ENCODE measurements at places on chromosomes 5 and 9.

GRCh38 chr5:128143911-128144310, 60.3 kb downstream of the SLC12A2 start:
- DNase-seq: no peak

GRCh38 chr5:113719549-113719948, 206.1 kb downstream of the YTHDC2 start:
- no peak for DNase-seq

- no peak for DNase-seq
Observed at GRCh38 chr5:55894135-55894534, 43.0 kb downstream of the IL31RA start.

GRCh38 chr9:33684831-33685230, 110.5 kb upstream of the PRSS3 start:
- no peak for DNase-seq

GRCh38 chr5:152061095-152061494, 136.4 kb upstream of the GLRA1 start:
- no peak for DNase-seq

- DNase-seq: peak; percentile 98
Observed at GRCh38 chr9:12813960-12814876, 39.4 kb downstream of the LURAP1L start.

GRCh38 chr9:28120184-28120583, 546.9 kb upstream of the C9orf72 start:
- DNase-seq: no peak

- no peak for DNase-seq
Observed at GRCh38 chr5:10703676-10704075, 57.4 kb downstream of the DAP start.

DNA sequence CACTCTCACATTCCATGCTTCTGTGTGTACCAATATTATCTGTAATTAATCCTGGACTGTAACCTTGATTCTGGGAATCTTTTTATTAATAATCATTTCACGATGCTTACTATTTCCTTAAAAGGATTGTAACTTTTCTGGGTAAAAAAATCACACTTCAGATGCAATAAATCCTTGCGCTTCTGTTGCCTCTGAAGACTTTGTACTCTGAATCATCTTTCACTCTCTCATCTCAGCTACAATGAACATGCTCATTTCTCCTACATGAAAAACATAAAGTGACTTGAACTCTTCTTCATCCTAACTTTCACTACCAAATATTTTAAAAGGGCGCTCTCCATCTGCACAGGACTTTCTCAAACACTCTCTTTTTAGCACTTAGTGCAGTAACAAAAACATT, 50.0 kb downstream of the GDA start:
- no peak for DNase-seq

- no peak for DNase-seq
Observed at GRCh38 chr9:8070779-8071444, 271.3 kb upstream of the DMAC1 start.

- DNase-seq: no peak
Observed at GRCh38 chr9:136664000-136664915, 1.5 kb downstream of the EGFL7 start.

DNA sequence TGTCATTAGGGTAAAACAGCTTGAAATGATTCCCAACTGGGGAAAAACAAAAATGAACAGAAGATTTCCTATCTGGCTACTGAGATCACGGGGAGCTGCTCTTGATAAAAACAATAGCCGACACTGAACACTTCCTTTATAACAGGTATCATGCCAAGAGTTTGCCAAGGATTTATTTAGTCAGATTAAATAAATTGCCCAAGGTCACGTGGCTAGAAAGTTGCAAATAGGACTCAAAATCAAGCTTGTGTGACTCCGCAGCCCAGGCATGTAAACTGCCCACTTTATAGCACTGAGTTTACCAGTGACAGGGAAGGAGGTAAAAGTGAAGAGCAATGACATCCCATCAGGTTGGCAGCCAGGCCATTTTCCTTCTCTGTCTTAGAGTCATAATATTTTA, 120.7 kb upstream of the ZNF618 start:
- DNase-seq: no peak

GRCh38 chr5:2200261-2200950, 317.7 kb upstream of the IRX4 start:
- DNase-seq: no peak

DNA sequence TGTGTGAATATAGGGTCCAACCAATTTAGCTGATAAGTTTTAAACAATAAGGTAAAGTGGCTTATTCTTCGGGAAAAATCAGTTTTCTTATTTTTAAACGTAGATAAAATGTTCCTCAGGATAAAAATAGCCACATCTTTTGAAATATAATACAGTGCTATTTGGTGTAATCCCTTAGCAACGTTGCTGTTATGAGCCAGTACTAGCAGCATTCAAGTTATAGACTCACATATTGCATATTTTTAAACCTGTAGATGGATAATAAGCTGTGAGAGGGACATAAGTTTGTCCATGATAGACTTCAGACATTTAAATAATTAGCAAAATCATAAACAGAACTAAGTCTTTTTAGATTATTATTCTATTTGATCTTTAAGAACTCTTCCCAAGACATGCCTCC, 6.3 kb downstream of the PDE4D start:
- no peak for DNase-seq

- DNase-seq: no peak
Observed at GRCh38 chr9:10697044-10697443, 84.2 kb upstream of the PTPRD start.

- no peak for DNase-seq
Observed at GRCh38 chr5:178995341-178995690, 196 bp upstream of the GRM6 start.

GRCh38 chr9:133733796-133734533, 4.2 kb downstream of the SARDH start:
- DNase-seq: no peak

DNA sequence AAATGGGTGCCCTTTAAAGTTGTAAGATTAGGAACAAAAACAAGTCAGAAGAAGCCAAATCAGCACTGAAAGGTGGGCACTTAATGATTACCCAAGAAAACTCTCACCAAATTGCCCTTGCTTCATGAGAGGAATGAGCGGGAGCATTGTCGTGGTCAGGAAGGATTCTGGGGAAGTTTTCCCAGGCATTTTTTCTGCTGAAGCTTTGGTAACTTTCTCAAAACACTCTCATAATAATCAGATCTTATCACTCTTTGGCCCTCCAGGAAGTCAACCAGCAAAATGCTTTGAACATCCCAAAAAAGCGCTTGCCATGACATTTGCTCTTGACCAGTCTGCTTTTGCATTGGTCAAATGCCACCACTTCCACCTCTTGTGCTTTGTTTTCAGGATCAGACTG, 10.4 kb upstream of the PCDHGC3 start:
- no peak for DNase-seq

GRCh38 chr5:171913987-171914273, 92.5 kb downstream of the FBXW11 start:
- DNase-seq: no peak

DNA sequence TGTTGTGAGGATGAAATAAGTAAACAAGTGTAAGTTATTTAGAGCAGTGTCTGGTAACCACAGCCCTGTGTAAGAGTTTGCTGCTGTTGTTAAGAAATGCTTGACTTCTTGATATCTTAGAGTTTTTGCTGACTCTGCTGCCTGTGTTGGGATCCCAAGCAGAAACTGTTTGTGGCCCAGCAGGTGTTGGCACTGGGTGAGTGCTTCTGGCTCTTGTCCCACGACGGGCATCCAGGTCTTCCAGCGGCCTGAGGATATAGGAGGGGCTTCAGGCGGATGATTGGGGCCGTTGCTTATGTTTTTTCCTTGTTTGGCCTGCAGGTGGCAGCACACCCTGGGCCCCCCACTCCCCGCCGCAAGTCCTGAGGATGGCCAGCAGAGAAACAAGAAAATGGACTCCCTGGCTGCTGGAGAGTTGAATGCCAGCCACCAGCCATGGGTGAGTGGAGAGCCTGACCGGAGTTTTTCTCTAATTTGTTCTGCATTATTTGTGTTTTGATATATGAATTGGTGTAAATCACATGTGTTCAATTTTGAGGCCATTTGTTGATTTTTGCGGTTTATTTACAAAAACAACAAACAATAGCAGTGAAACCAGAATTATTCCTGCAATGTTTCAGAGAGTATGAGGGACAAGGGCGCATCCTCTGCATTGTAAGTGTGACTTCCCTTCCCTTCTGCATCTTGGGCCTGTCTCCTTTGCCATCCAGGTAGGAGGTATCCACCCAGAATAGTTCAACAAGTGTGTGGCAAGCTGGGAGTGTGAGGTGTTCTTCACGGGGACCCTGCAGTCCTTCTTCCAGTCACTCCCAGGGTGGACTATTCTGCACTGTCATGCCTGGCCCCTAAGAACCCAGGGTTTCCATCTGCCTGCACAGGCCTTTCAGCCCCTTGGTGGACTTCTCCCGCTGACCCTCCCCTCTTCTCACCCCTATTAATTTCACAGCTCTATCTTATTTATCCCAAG, 50.3 kb downstream of the SLC22A5 start:
- DNase-seq: no peak

- DNase-seq: no peak
Observed at GRCh38 chr5:88663793-88664216, 219.2 kb downstream of the MEF2C start.

DNA sequence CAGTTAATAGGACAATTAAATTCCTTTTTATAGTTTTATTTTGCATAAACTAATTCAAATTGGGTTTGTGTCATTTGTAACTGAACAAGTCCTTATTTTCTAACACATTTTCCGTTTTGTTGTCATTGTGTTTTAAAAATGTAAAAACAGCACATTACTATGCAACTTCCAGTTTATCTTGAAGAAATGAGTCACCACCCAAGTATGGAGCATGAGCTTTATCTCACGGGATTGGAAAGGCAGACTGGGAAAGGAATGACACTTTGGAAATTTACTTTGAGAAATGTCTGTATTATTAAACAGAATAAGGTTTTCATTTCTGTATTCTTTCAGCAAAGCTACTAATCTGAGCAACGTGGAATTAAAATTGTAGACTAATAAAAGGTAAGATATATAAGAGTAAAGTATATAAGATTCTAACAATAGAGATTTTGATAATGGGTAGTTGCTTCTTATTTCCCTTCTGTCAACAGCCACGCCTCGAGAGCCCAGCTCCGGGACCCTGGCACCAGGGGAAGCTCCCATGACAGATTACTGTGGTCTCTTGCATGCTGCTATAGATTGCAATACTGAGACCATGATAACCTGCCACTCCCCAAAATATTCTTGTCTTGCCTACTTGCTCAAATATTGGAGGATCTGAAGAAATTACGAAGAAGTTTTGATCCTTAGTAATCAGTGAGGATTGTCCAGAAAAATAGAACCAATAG, 433.1 kb downstream of the CHSY3 start:
- peak; percentile 26 for DNase-seq

DNA sequence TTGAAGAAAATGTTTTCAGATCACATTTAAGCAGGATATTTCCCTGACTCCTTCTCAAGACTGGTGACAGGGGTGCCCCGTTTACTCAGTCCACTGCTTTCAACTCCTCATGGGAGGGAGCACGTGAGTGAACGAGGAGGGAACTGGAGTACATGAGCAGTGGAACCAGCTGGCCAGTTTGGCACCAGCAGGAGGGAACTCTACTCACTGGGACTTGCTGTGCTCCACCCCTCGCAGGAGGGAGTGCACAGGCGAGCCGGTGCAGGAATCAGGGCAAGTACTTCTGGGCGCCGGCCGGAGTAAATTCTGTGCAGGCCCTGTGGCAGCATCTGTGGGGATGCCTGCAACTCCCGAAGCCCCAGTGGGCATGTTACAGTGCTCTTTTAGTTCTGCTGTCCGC, 1941.1 kb upstream of the C9orf72 start:
- DNase-seq: no peak

DNA sequence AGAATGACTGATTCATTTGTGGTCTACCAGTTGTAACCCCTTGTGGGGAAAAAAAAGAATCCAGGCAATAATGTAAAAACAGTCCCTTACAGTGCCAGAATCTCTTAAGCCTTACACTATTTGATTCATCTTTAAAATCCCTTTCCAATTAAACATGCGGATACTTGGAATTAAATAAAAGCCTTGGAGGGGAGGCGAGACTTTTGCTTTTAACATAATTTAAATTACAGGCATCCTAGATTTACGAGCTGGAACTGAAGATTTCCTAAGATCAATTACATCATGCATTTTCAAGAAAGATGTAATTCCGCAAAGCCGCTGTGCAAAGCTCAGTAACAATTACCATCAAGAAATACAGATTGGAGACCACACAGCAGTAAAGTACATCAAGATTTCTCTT, 370.2 kb downstream of the MTRR start:
- no peak for DNase-seq

DNA sequence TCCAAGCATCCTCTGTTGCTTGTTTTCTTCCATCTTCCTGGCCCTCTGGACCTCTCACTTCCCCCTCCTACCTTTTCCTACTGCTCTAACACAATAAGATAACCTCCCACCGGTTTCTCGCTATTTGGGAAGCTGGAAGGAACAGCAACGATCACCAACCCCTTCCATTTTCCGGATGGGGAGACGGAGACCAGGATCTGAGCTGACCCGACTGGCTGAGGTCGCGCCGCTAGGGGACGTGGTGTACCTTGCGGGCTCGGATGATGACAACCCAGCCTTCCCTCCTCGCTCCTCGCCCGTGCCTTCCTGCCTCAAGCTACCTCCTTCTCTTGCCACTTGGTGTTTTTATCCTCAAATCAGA, 1.9 kb downstream of the LPAR1 start:
- peak; percentile 40 for DNase-seq

DNA sequence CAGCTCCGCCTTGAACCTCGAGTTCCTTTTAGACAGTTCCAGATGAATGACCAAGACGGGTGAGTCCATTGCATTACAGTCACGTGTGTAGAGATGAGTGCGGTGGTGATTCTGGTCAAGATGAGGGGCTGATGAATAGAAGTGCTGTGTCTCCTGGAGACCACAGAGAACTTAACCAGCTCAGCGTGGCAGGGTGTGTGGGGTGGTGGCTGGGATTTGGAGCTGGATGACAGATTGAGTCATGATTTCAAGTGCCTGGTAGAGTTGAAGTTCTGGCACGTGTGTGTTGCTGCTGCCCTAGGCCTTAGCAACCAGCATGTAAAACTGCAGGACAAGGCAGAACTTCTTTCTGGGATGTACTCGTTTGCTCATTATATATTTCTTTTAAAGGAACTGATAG, 53.3 kb downstream of the PRRC2B start:
- no peak for DNase-seq

- peak; percentile 80 for DNase-seq
Observed at GRCh38 chr5:110478895-110479294, 247.6 kb downstream of the TMEM232 start.

DNA sequence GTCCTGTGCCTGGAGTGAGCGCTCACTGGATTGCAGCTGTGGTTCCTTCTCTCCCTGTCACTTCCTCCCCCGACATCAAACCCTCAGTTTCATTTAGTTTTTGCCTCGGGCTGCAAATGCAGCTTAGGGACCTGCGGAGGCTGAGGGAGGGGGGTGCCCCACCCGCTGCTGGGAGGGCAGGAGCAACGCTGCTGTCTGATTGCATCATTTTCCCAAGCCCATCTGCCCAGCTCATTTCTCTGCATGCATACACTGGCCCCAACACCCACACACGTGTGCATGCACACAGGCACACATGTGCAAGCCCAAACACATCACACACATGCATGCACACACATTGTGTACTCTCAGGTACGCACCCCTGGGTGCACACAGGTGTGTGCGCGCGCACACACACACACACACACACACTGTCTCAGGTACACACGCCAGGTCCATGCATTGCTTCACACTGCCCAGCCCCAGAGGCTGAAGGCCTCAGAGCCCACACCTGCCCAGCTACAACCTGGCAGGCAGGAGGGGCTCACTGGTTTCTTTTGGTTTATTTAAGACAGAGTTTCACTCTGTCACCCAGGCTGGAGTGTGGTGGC, 3.4 kb downstream of the ASS1 start:
- no peak for DNase-seq

- DNase-seq: no peak
Observed at GRCh38 chr9:16816011-16816410, 54.5 kb downstream of the BNC2 start.

All from GM04504 (cell line).